Pons (tissue), 1 donor: ENCODE measurements at places on chromosomes 1 and 21.
A peak's percentile ranks its signal among the peaks of the same experiment; 100 is the strongest.

GRCh38 chr1:30313176-30313575 is 410.2 kb downstream of the MATN1 start:
- DNase-seq = no peak

DNA sequence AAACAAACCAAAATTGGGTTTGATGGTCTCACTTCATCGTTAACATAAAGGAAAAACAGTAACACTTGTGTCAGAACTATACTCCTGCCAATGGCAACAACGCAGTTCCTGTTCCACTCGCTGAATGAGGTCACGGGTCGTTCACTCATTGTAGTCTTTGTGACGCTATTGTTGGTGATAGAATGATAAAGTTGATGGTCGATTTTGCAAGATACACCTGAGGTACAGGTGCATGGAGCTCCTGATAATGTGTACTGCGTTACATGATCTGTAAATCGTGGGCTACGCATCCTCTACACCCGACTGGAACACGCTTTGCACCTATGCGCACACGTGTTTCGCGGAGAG is 391 bp upstream of the CENPS start:
- DNase-seq = peak; percentile 51

GRCh38 chr1:23169727-23170335 is 1.2 kb upstream of the LUZP1 start:
- DNase-seq = peak; percentile 65

DNA sequence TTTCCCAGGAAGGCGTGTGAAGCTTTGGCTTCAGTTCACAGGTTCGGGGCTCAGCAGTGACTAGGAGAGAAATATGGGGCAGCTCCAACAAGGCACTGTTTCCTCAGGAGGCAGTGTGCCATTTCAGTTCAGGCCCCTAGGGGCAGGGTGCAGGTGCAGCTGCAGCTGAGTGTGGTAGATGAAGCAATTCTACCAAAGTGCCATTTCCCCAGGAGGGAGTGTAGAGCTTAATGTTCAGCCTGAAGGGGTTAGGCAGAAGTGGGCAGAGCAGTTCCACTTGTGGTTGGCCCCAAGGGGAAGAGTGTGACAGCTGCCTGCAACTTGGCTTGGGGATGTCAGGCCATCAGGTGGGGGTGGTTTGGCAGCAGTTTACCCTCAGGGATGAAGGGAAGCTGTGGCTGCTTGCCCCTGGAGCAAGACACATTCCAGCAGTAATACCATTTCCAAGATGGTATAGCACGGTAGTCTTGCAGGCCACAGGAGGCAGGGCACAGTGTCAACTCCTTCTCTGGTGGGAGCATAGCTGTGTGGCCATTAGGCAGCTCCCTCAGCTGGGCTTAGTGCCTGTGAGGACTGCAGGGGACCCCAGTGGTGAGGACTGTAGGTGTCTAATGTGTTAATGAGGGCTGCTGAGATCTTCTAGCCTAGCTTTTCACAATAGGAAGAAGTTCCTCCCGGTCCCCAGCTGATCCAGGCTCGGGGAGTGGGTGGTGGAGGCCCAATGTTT is 34.7 kb downstream of the RGSL1 start:
- DNase-seq = no peak

- DNase-seq = no peak
Observed at GRCh38 chr1:158821723-158822122, 9.4 kb upstream of the MNDA start.

- DNase-seq = no peak
Observed at GRCh38 chr1:235607284-235607683, 42.3 kb downstream of the GNG4 start.

DNA sequence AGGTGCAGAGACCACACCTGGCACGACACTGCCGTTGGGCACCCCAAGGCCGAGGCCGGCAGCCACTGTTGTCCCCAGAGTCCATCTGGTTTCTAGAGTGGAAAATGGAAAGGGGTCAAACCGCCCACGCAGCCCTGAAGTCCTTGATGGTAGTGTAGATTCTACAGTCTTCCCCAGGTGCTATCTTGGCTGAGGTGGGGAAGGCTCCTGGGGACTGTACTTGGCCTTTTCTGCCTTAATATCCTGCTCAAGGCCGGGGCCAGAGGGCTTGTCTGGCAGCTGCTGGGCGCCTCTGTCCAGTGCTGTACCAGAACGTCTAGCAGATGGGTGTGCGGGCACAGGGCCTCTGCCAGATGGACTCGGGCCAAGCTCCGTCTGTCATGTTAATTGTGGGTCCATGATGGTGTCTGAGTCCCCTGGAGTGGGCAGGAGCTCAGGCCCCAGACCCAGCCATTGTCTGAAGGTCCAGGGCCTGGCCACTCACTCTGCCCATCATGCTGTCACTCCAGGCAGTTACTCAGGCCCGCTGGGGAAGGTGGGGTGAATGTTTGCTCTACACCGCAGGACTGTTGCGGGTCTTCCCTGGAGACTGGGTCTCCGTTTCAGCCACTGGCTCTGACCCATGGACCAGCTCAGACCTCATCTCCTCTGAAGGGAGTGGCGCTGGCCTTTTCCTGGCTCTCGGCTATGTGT is 161.9 kb upstream of the COL6A1 start:
- no peak for DNase-seq

DNA sequence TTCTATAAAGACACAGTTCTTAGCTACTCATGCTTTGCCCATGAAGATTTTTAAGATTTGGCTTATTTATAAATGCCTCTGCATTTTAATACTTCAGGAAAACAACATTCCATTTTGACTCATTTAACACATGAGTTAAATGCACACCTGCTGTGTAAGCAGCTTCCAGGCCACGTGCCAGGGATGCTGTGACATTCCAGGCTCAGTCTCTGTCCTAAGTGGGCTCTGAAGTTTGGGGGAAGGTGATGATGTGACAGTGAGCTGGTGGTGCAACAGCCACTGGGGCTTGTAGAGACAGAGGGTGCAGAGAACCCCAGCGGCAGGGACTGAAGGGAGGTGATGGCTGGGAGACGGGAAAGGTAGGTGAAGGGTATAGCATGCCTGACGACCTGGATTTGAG is 40.7 kb downstream of the HHAT start:
- no peak for DNase-seq

DNA sequence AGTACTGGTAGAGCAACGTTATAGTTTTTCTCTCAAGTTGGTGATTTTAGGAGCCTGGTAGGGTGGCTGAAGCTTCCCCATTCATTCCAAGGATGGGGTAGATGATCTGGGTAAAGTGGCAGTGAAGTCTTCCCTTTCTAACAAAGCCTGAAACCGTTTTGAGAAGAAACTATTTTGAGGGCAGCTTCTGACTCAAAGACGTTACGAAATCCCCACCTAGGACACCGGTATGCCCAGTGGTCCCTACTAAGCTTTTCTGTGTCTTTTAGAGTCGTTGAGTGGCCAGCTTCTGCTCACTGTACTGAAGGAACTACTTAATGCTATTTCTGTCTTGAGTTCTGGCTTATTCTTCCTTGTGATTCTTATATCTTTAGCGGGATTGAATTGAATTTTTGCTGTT is 1.4 kb downstream of the WDTC1 start:
- DNase-seq = peak; percentile 8

- DNase-seq = no peak
Observed at GRCh38 chr21:24450119-24450518, 1157.2 kb downstream of the MRPL39 start.

DNA sequence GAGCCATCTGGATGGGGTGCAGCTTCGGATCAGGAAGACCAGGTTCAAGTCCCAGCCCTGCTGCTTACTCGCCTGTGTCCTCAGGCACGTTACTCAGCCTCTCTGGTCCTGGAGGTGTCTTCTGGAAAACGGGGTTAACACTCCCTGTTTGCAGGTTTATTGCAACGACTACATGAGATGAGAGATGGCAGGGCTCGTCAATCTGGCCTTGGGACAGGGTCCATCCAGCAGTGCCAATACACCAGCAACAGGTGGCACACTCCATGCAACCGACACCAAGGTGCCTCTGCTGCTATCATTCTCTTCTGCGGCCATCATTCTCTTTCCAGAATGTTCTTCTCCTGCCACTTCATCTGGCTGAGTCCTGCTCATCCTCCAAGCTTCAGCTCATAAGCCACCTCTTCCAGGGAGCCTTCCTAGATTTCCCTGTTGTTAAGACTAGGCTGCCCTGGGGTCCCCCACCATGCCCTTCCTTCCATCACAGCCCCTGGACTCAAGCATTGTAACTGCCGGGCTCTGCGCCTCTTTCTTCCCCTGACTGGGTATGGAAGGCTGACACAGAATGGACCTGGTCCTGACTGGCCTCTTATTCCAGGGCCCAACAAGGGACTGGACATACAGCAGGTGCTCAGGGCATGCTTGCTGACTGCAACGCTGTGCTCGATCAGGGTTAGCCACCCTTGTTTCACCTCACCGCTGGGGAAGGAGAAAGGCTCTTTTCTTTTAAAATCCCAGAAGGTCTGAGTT is 87.4 kb downstream of the DMRTB1 start:
- no peak for DNase-seq

DNA sequence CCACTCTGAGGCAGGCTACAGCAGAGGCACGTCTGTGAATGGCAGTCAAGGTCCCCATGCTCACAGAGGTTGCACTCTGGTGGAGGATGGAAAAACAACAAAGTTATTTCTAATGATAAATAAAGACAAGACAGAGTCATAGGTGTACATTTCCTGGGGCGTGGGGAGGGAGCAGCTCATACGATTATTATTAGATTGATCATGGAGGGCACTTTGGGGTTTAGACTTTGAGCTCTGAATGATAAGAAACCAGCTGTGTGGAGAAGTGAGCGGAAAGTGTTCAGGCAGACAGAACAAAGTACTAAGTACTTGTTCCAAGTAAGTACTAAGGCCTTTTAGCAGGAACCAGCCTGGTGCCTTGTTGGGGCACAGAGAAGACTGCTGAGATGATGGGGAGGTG is 86.8 kb downstream of the BRINP2 start:
- DNase-seq = no peak

DNA sequence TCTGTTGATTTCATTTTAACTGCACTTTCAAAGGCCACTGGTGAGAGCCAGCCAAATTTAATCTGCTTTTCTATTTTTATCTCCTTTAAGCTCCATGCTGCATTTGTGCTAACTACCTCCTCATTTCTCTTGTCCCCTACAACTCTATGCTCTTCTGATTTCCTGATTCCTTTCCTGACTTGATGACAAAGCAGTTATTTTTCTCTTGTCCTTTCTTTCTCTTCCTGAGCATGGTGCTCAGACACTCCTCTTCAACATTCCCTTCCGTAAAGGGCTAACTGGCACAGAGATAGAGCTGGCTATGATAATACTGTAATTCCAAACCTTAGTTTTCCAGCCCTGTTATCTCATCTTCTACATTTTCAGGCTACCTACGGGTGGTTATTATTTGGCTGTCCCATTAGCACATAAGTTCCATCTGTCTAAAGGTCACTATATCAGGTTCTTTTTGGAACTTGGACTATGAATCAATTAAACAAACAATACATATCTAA is 6.8 kb upstream of the BCAS2 start:
- no peak for DNase-seq

GRCh38 chr1:75690547-75690946 is 34.0 kb upstream of the ACADM start:
- no peak for DNase-seq

DNA sequence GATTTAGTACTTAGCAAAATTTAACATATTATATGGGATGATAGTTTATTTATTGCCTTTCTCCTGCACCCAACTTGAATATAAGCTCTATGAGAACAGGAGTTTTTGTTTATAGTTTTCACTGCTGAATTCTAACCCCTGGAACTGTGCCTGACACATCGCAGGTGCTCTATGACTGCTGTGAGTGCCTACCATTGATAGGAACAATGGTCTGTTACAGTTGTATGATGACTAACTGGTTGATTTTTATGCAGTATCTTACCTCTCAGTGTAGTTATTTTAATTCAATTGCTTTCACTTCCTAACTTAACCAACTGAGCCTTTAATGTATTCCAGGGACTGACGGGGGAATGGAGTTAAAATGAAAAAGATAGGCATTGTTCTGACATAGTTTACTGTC is 336.0 kb downstream of the ST6GALNAC3 start:
- no peak for DNase-seq

- no peak for DNase-seq
Observed at GRCh38 chr1:156571261-156571852, 1.0 kb downstream of the IQGAP3 start.

GRCh38 chr1:88375977-88376376 is 308.1 kb upstream of the PKN2 start:
- no peak for DNase-seq

DNA sequence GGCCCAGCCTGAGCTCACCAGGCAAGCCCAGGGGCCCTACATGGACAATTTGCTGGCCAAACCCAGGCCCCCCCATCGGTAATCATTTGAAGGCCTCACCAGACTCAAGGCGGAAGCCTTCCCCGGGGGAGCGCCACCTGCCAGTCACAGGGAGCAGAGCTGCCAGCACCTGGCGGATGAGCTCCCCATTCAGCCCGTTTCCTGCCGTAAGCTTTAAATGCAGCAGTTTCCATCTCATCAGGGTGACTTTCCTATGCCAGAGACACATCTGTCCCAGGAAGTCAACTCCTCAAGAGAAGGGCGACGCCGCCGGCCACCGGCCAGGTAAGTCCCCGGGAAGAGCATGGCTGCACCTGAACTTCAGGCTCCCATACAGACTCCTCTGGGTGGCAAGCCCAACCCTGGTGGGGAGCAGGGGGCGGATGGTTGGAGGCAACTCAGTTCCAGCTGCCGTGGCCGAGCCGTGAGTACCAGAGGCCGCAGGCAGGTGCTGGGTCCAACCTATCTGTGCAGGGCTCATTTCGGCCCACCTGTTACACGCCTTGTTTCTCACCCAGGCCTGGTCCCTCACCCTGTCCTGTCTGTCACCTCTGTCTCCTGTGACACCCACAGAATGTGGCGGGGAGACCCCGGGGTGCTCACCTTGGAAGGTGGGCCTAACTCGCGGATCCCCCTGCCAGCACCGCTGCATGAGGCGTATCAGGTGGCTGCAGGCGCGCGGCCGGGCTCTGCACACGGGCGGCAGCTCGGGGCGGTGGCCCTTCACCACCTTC is 20.7 kb downstream of the RIPK4 start:
- DNase-seq = no peak

DNA sequence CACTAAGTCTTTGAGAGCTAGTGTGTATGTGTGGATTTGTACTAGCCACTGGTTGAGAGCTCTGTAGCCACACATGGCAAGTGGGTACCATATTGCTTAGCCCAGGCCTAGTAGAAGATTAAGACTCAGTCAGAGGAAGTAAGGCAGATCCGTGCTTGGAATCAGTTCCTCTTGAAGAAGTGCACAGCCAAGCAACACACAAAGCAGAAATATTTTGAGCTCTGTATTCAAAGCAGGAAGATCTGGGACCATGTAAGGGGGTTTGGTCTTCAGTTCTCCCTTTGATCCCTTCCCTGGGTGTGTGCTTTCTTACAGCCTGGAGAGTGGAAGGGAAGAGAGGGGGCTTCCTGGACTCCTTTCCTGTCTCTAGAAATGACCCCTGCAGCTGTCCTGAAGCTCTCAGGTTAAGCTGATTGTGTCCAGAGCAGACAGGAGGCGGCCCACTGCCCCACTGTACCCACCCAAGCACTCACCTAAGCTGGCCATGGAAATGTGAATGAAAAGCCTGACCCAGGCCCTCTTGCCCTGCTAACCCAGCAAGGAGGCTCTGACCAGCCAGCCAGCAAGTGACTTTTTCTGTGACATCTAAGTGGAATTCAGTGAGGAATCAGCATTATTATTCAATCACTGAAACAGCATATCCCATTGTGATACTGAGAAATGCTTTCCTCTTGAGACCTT is 3.6 kb downstream of the ETS2 start:
- DNase-seq = peak; percentile 73
